ENCODE measurements at places on chromosomes 12 and 14.

DNA sequence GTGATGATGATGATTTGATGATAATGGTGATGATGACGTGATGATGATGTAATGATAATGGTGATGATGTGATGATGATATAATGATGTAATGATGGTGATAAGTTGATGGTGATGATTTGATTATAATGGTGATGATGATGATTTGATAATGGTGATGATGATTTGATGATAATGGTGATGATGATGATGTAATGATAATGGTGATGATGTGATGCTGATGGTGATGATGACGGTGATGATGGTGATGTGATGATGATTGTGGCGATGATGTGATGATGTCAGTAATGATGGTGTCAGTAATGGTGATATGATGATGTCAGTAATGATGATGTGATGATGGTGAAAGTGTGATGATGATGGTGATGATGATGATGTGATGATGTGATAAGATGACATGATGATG, 613.4 kb downstream of the AACS start:
- no peak for DNase-seq

DNA sequence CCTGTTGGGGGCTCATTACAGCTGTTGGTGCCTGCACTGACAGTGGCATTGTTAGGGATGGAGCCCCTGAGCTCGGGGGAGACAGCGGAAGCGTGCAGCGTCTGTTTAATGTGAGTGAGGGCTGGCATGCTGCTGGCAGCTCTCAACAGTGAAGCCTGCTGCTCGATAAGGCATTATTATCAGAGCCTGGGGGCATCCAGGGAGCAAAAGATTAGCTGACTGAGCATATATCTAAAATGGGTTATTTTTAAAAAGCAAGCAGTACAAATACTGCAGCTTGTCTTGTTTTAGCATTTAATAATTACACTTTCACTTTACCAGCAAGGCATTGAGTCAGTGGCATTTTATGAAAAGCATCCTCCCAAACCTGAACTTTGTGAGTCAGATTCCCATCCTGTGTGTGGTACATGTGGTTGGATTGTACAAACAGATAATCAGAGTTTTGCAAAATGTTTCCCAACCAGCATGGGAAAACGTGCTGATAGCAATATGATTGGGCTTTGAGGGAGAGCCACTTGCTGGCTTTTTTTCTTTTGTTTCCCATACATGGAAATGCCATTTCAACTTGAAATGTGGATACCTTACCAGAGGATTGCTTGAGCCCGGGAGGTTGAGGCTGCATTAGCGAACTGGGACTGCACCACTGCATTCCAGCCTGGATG, 150.8 kb downstream of the PRKCH start:
- DNase-seq = no peak

GRCh38 chr14:68440820-68441219, 352.0 kb downstream of the ZFP36L1 start:
- DNase-seq = no peak

DNA sequence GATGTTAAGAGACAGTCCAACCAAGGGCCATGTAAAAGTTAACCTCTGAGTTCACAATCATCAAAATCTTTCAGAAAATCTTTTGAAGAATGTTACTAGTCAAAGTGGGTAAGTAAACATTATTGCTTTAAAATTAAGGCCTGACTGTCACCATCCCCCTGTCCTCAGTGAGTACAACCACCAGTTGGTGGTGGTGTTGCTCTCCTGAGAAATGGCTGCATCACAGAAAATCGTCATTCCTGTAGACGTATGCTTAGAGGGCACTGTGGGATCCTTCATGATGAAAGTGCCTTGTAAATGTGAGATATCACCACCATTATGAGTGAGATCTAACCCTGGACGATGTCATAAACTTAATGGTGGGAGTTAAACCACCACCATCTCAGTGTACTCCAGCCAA, 451.2 kb downstream of the RPS29 start:
- DNase-seq = no peak

- no peak for DNase-seq
These were observed 1150.0 kb downstream of the FSCB start for GRCh38 chr14:43356979-43357545.

DNA sequence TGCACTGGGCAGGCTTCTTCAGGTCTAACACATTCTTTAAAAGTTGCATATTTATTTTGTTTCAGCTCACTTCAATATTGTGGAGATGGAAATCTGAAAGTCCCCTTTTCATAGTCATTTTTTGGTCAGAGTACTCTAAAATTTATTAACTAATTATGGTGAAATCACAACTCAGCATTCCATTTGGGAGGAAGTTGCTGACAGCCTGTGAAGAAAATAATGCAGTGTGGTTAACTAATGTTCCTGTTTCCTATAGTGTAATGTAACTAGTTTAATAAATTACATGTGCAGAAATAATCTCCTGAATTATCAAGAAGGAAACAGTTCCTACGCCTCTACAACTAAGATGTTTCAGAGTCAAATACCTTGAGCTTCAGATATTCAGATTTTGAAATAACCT, 17.1 kb downstream of the LRFN5 start:
- DNase-seq = no peak

- no peak for DNase-seq
These were observed 425.8 kb downstream of the NPAS3 start for GRCh38 chr14:33364466-33364865.

- no peak for DNase-seq
These were observed 107.5 kb downstream of the ADGRD1 start for GRCh38 chr12:131061041-131061806.

DNA sequence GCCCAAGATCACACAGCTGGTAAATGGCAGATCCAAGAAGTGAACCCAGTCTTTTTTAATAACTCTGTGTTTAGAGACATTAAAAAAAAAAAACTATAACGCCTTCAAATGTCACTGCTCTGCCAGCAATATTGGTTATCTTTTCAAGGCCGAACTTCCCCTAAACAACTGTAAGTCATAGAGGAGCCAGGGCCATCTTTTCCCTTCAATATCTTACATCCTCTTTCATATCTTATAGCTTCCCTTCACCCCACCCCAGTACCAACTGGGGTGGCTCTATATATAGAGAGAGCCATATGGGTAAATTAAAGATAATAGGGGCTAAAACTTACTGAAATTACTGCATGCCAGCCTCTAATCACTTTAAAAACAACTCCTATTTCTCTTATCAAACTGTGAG, 100.2 kb downstream of the STAB2 start:
- DNase-seq = no peak

DNA sequence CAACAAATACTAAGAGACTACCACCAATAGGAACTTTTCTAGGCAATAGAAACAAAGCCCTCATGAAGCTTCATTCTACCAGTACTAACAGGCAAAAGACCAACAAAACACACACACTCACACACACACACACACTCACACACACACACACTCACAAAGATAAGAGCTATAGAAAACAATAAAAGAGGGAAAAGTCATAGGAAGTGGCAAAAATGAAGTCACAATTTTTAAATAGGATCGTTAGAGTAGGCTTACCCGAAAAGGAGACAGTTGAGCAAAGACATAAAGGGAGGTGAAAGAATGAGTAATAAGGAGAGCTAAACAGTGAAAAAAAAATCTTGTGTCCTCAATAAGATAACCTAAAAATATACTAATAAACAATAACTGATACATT, 66.5 kb downstream of the C2CD5 start:
- DNase-seq = no peak

DNA sequence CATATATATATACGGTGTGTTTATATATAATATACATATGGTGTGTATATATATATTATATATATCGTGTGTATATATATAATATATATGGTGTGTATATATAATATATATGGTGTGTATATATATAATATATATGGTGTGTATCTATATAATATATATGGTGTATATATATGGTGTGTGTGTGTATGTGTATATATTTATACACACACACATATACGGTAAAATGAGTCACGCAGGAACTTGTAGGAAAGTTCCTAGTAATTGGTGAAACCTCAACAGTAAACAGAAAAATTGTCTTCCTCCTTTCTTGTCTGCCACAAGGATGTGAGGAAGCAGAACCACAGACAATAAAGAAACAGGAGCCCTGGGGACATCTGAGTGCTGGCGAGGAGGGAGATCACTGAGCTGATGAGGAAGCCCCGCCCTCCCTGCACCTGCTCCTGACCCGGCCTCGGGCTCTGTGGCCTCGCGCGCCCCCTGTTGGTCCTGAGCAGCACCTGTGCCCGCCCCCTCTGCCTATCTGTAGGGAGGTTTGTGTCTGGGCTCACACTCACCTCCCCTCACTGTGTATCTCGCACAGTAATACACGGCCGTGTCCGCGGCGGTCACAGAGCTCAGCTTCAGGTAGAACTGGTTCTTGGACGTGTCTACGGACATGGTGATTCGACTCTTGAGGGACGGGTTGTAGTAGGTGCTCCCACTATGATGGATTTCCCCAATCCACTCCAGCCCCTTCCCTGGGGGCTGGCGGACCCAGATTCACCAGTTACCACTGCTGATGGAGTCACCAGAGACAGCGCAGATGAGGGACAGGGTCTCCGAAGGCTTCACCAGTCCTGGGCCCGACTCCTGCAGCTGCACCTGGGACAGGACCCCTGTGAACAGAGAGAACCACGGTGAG, 1079.4 kb downstream of the TMEM121 start:
- DNase-seq = no peak

- no peak for DNase-seq
These were observed 362.3 kb upstream of the NOVA1 start for GRCh38 chr14:26959972-26960660.

DNA sequence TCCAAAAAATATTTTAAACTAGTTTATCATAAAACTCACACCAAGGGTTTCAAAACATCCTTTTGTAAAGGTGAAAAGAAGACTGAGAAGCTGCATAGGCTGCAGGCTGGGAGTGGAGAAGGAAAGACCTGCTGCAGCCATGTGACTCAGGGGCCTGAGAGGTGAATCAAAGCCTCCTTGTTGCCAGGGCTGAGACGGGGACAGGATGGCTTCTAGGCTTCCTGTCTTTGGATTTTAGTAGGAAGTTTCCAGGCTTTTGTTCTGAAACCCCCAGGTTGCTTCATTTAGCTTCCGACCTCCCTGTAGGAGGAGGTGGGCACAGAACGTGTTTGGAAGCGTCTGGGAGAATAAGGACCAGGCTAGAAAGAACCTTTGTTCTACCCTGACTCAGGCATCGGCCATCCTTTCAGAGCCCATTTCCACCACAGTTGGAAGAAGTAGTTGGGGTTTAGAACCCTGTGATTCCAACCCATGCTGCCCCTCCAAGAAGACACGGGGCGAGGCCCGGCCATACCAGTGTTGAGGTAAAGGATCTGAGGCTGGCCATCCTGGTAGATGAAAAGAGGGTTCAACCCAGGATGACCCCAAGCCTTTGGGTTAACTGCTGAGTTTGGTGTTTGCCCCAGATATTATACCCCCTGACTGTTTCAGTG, 122.4 kb downstream of the SLC25A47 start:
- no peak for DNase-seq

DNA sequence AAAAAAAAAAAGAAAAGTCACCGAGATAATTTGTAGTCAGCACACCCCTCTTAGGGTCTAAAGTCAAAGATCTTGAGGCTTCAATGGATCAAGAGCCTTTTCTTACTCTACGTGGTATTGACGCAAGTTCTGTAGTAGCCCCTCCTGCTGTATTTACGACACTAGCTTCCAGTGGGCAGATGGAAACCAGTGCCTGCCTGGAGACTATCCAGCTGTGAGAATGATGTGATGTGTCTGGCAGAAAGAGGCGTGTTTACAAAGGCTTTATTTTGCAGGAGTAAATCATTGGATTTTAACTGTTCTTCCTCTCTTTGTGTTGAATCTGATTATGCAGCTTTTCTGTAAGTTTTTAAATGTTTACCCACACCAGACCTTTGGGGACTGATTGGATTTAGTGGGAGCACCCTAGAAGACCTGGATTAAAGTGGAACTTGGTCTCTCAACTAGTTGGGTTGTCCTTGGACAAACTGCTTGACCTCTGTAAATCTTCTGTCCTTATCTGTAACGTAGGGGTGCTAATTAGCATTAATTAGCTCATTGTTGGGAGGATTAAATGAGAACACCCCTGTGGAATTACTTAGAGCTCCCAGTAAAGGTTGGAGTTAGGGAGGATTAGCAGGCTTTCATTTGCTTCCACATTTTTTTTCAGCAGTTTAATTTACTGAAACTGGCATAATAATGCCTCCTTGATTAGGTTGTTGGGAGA, 72.4 kb downstream of the RASSF3 start:
- DNase-seq = no peak

- no peak for DNase-seq
These were observed at the start of gene APOF for GRCh38 chr12:56362130-56363059. APOF (minus strand) TSS chr12:56362857; CDS start chr12:56362745, 112 bp downstream.

- no peak for DNase-seq
These were observed 733 bp upstream of the P3H3 start for GRCh38 chr12:6827437-6827911.

GRCh38 chr12:94145191-94145983, 3.0 kb upstream of the PLXNC1 start:
- DNase-seq = no peak

GRCh38 chr12:45666396-45666795, 63.1 kb upstream of the ARID2 start:
- no peak for DNase-seq

DNA sequence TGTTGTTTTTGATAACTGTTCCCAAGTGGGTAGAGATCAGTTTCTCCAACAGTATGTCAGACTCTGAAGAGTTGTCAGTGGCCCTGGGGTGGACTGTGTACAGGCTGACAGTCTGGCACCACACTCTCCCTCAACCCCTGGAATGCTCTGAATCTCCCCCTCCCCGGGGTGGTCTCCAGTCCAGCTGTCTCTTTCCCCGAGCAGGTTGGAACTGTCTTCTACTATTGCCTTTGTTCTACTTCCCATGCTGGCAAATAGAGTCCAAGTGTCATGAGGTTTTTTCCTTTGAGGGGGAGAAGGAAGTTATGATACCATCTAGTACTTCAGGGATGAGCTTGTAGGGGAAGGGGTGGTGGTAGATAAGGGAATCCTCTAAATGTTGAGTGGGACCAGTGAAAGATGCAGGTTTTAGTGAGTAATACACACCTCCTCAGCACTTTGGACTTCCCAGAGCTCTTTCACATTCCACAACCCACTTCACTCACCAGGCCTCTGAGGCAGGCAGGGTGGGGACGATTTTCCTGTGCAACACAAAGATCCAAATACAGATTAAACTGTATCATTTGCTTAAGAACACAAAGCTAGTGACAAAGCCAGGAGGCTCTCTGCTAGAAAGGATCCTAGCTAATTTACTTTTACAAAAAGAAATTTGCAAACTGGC, 170.7 kb upstream of the GZMB start:
- DNase-seq = no peak

- no peak for DNase-seq
These were observed 40.8 kb upstream of the SPTLC2 start for GRCh38 chr14:77657280-77657679.

GRCh38 chr12:121927813-121928212, 9.4 kb downstream of the CFAP251 start:
- no peak for DNase-seq

- DNase-seq = no peak
These were observed 122.8 kb upstream of the PDE3A start for GRCh38 chr12:20245491-20245890.

All from cortex of kidney (tissue), 1 donor.